ENCODE measurements at places on chromosomes 4 and X.

GRCh38 chr4:3780347-3781171 is 14.4 kb downstream of the ADRA2C start:
- no peak for DNase-seq

GRCh38 chrX:69028006-69028760 is 137.1 kb downstream of the PJA1 start:
- DNase-seq: peak; percentile 31

- no peak for DNase-seq
Measured at GRCh38 chrX:39891781-39892180, 206.0 kb downstream of the BCOR start.

DNA sequence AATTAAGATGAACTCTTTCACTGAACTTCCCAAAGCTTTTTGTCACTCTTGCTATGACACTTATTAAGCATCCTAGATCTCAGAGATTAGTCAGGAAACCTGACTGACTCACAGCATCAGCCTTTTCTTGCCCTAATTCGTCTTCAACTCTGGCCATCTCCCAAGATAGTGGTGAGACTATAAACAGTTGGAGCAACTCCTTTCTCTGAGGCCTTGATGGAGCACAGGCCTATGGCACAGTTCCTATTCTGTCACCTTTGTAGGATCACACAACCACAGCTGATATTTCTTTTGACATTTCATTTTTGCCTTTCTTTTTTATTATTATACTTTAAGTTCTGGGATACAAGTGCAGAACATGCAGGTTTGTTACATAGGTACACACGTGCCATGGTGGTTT is 217.6 kb downstream of the PRR32 start:
- no peak for DNase-seq

- no peak for DNase-seq
Measured at GRCh38 chr4:18366892-18367291, 345.3 kb upstream of the LCORL start.

DNA sequence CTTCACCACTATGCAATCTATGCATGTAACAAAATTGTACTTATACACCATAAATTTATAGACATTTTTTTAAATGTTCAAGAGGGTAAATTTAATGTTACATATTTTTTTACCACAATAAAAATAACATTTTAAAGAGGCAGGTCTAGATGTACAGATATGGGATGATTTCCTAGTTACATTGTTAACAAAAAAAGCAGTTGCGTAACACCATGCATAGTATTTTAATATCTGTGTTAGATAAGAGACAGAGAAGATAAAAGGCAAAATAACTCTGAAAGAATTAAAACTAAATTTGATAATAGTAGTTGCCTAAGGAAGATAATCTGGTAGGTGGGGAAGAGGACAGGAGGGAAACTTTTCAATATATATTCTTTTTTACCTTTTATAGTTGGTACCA is 9.1 kb upstream of the ATRX start:
- DNase-seq: no peak

- no peak for DNase-seq
Measured at GRCh38 chr4:52948057-52948423, 85.9 kb downstream of the RASL11B start.

GRCh38 chr4:6446130-6446482 is 26.3 kb downstream of the PPP2R2C start:
- no peak for DNase-seq

DNA sequence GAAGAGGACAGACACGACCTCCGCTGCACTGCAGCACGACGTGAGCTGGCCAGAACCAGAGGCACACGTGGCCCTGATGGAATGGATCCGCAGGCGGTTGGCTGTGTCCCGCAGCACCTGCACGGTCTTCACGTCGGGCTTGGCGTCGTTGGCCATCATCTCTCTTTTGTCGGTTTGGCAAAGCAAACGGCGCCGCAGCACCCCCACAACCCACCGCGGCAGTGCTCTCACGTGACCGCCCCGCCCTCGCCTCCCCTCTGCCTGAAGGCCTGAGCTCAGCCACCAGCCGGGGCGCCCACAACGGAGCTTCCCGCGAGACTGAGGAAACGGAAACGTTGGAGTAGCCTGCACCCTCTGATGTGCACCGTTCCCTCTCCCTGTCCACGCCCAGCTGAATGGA is at the start of gene TKTL2:
TSS of gene TKTL2 (minus strand) at position 179 of the 400 bp plus-strand sequence. CDS start at position 159, 20 bp downstream.
- DNase-seq: no peak

Measured in esophagus muscularis mucosa (tissue), 4 donors.